ENCODE measurements at places on chromosomes 16 and 17.
A peak's percentile ranks its signal among the peaks of the same experiment; 100 is the strongest.

DNA sequence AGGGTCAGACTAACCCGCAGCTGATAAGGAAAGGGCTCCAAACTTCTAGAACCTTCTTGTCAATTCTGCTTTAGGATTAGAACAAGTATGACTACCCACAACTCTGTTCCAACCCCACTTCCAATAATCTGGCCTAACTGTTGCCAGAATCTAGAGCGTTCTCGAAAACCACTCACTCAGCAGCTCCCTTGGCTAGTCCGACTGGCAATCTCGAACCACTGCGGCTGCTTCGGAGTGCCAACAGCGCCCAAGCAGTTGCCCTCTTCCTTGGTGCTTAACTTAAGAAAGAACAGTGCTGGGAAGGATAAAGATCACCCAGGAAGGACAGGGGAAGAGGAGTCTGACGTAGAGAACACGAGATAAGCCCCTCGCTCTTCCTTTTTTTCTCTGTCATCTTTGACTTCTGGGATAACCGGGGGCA lies 818 bp downstream of the DNAJC7 start:
- no peak for DNase-seq

DNA sequence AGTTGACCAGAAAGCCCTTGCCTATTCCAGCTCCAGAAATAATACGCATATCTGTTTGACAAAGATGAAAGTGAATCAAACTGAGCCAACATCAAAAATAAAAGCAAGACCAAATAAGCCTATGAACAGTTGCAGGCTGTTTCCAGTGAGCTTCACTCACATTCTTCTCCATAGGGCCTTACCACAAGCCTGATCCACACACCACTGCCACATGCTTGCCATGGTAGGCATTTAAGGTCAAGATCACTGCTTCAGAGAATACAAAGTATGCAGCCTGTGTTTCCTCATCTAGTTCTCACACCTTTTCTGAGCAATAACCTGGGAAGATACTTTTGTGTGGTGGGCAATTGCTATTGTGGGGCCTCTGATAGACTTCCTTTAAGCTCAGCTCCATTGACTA lies 1060.2 kb downstream of the CDH11 start:
- DNase-seq, result no peak

- DNase-seq, result peak; percentile 86
Observed at GRCh38 chr16:1102921-1103635, 7.0 kb upstream of the C1QTNF8 start.

GRCh38 chr16:17497648-17498047 lies 26.9 kb upstream of the XYLT1 start:
- DNase-seq, result no peak

DNA sequence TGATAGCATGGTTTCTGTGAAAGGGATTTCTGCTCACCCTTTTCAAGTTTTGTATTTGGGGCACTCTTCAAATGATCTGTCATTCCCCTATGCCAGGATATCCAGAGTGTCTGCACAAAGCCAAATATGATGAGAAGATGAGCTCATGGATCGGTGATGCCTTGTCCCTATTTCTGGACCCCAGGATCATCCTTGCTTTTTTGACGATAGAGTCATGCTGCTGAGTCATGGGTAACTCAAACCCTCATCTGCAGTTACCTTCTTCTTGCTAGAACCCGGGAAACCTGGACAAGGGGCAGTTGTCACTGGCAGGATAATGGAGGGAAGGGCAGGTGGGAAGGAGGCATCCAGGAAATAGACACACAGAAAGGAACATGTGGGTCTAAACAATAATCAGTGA lies 17.8 kb upstream of the MAPT start:
- DNase-seq, result no peak

GRCh38 chr17:78842881-78843565 lies 2.4 kb upstream of the USP36 start:
- no peak for DNase-seq

GRCh38 chr16:81544261-81544660 lies 99.7 kb downstream of the CMIP start:
- no peak for DNase-seq

GRCh38 chr17:69732272-69732918 lies 317.9 kb downstream of the MAP2K6 start:
- DNase-seq, result no peak

DNA sequence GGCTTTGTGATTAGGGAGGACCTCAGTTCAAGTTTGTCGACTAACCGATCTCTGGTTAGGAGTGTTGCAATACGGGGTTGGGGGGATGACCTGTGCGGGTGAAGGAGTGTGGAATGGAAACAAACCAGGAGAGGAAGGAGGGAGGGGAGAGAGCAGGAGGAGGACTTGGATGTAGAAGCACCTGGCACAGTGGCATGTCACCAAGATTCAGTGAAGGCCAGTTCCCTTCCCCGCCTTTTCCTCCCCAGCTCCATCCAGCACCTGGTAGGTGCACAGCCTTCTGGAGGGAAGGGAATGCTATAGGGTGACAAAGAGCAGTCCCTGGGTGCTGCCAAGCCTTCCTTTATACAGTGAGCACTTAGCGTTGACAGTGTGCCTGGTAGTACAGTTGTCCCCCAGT lies 107.4 kb upstream of the CRHR1 start:
- no peak for DNase-seq

DNA sequence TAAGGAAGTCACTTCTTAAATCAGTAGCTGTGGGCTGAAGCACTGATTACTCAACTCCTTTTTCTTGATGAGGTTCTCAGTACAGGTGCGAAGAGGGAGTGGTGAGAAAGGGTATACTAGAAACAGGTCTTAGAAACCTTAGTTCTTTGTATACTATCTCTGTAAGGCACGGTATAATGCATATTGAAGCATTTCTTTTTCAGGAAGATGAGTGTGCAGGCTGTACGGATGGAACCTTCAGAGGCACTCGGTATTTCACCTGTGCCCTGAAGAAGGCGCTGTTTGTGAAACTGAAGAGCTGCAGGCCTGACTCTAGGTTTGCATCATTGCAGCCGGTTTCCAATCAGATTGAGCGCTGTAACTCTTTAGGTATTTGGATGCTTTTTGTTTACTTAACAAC lies 39.2 kb downstream of the CYLD start:
- DNase-seq, result no peak

- DNase-seq, result no peak
Observed at GRCh38 chr16:84950906-84951305, 60.4 kb downstream of the ZDHHC7 start.

GRCh38 chr17:8537734-8538133 lies 92.8 kb downstream of the MYH10 start:
- no peak for DNase-seq

DNA sequence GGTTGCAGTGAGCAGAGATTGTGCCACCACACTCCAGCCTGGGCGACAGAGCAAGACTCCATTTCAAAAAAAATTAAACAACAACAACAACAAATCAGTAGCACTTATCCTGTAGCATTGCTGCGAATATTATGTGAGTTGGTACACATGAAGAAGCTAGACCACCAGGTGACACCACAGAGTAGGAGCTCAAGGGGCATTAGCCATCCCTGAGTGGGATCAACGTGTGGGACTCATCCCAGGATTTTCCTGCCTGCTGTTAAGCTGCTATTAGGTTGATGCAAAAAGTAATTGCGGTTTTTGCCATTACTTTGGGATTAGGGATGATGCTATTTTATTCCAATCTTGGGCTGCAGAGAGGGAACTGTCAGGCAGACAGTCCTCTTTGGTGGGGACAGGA lies 47.2 kb downstream of the OTOA start:
- no peak for DNase-seq

DNA sequence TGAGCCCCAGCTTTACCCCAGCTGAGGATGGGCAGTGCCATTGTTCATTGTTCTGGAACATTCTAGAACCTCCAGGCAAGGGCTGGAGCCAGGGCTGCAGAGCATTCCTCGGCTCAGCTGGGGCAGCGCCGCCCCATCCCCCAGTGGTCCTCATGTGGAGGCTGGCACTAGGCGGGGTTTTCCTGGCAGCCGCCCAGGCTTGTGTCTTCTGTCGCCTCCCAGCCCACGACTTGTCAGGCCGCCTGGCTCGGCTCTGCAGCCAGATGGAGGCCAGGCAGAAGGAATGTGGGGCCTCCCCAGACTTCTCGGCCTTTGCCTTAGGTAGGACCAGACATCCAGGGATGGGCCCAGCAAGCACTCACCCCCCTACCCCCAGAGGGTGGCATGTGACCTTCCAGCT lies at the start of gene TMEM95:
TMEM95 (plus strand) TSS at position 104 of the 400 bp plus-strand sequence; CDS start at position 153, 49 bp downstream.
- no peak for DNase-seq

DNA sequence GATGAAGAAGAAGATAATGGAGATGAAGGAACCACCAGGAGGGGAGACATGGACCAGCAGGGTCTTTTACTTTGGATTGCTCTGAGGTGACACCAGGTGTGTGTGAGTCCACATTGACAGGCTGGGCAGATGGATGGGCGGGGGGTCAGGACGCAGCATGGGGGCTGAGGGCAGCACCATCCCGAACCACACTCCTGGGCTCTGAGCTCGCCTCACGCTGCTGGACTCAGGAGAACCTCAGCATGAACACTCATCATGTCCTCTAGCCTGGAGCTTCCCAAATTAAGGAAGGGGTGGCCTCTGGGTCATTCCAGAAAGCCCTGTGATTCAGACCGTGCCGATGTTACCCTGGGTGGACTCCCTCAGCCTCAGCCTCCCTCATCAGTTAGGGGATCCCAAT lies 50.4 kb upstream of the MAP3K14 start:
- DNase-seq, result no peak

- no peak for DNase-seq
Observed at GRCh38 chr17:61335105-61335844, 64.4 kb upstream of the TBX2 start.

DNA sequence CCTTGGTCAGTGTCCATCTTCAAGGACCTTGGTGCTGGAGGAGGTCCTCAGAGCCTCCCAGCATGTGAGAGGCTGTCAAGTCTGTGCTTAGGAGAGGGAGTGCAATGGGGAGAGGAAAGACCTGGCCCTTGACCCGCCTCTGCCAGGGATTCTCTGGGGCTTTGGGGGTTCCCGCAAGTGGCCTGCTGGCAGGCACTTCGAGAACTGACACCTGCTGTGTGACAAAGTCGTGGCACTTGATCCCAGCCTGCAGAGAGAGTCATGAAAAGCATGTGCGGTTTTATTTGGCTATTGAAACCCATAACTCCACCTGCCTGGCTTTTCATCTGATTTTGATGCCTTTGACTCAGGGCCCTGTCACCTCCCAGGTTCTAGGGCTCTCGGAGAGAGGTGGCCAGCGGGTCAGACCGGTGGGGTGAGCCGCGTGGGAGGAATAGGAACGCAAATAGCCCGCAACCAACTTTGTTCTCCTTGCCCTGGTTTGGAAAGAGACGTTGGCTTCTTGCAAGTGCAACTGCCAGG lies 42.8 kb upstream of the GSE1 start:
- DNase-seq, result no peak

GRCh38 chr17:37848690-37849616 lies 75.3 kb upstream of the TBC1D3K start:
- DNase-seq, result no peak

DNA sequence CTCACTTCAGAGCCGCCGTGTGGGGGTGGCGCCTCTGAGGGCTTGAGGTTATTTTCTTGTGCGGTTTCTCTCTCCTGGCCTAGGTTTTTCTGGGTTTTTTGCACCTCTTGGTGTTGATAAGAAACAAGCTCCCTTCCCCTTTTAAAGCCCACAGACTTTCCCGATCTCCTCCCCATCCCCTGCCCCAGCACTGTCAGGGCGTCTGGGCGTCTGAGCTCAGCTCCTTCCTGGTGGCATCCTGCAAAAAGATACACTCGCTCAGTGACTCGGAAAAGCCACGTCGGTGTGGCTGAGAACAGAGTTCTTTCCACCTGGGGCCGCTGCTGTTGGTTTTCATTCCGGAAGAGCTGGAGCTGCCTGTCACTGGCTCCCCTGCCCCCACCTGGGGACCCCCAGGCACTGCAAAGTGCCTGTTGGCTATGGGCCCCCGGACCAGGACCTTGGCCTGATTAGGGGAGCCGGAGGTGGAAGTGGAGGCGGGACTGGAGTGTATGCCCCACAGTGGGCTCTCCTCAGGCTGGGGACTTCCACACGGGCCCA lies 14.5 kb downstream of the BAIAP2 start:
- no peak for DNase-seq

GRCh38 chr16:85253084-85253941 lies 141.0 kb upstream of the CIBAR2 start:
- no peak for DNase-seq

GRCh38 chr16:50696126-50696525 lies 2.7 kb downstream of the NOD2 start:
- DNase-seq, result no peak

DNA sequence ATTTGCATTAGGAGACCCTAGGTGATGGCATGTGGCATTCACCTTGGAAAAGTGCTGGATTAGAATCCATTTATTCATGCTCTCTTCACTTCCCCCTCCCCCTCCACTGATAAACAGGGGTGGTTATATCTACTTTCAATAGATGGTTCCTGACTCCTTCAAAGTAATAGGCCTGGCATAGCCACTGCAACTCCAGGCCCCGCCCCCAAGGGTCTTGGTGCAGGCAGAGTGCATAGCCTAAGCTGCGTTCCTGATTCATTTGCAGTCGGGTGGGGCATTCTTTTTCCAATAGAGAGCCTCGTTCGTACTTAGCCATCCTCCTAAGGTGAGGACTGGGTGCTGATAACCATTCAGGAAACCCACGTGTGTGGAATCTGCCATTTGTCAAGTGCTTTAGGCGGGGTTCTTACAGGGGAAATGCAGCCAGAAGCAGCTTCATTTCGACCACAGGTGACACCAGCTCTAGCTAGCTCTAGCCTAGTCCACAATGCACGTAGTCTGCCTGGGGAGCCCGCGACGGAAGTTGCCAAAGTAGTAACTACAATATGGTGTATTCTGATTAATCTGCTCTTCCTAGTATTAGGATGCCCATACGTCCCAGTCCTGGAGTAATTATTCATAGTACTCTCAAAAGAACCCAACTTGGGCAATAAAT lies 11.1 kb downstream of the UBE2O start:
- DNase-seq, result no peak

DNA sequence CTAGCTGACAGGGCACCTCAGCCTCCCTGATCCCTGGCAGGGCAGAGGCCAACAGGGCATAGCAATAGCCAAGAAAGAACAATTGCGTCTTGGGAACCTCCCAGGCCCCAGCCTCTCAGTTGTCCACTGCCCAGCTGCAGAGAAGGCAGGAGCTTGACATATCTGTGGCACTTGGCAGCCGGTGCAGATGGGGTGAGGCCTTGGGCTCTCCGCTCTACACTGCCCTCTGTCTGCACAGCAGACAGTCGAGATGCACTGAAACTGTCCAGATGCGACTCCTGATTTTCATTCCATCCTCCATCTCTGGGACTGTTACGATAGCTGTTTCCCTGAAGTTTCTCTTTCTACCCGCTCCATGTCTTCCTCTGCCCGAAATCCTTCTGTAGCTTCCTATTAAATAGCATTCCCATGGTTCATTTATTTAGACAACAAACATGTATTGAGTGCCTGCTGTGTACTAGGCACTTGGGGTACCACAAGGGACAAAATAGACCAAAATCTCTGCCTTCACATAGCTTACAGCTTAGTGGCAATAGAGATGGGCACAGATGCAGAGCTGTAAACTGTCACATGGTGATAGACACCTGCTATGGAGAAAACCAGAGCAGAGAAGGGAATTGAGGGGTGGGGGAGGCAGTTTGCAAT lies 3.3 kb downstream of the POLR3E start:
- DNase-seq, result no peak

Data from left forelimb (tissue), 1 donor.